M059J (cell line): ENCODE measurements at places on chromosomes 11 and 22.
A peak's percentile ranks its signal among the peaks of the same experiment; 100 is the strongest.

GRCh38 chr11:102882389-102883024 is 7.7 kb upstream of the MMP12 start:
- peak; percentile 58 for DNase-seq

GRCh38 chr11:63870351-63871140 is 31.6 kb downstream of the MARK2 start:
- no peak for DNase-seq

DNA sequence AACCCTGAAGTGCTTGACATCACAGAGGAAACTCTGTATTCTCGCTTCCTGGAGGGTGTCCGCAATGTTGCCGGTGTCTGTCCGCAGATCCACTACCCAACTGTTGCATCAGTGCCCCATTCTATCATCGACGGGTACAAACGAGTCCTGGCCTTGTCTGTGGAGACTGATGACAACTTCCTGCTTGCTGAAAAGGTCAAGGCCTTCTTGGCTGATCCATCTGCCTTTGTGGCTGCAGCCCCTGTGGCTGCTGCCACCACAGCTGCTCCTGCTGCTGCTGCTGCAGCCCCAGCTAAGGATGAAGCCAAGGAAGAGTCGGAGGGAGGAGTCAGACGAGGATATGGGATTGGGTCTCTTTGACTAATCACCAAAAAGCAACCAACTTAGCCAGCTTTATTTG is 42.9 kb upstream of the DAGLA start:
- DNase-seq: no peak

- DNase-seq: no peak
These were observed 757.2 kb downstream of the BRD1 start for GRCh38 chr22:49070501-49070900.

DNA sequence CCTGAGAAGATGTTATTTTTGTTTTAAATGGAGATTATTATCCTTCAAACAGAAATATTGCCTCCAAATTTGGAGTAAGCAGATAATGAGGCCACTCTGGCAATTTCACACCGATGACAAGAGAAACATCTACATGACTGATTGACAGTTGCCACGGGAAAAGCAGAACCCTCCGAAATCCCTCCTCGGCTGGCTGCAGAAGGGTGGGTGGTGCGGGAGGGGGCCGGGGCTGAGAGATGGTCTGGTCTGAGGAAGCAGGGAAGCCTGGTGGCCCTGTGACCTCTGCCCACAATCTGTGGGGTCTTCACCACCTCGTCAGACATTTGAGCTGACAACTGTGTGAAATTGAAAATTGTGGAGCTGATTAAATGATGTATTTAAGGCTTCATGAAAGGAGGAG is 503.2 kb downstream of the MN1 start:
- DNase-seq: no peak

DNA sequence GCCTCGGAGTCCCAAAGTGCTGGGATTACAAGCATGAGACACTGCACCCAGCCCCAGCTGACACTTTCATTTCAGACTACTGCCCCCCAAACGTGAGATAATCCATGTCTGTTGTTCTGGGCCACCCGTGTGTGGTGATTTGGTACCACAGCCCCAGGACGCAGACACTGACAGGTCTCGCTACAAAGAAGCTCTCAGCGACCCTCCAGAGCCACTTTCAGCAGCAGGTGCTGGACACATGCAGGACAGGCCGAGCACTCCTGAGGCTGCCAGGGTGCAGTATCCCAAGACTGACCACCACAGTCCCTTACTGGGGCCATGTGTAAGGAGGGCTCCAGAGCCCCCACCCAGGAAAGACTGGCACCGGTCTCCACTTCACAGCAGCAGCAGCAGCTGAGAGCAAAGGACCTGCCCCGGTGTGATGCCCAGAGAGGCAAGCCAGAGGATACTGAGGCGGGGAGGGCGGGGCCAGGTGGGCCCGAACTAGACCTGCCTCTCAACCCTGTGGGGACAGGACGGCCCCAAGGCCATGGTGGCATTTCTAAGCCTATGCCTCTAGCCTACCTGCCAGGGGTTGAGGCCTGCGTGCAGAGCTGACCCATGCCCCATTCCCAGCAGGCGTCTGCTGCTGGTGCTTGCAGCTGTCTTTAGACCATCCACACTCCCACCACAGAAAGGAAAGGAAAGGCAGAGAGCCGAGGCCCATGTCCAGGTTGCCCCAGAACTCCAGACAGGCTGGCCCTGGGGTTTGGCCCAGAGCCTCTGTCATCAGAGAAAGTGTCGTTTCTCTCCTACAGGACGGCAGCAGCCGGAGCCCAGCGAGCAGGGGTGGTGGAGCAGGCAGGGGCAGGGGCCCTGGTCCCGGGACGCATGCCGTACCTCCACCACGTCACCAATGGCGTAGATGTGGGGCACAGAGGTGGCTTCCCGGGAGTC is 28.0 kb upstream of the GNB1L start:
- no peak for DNase-seq

DNA sequence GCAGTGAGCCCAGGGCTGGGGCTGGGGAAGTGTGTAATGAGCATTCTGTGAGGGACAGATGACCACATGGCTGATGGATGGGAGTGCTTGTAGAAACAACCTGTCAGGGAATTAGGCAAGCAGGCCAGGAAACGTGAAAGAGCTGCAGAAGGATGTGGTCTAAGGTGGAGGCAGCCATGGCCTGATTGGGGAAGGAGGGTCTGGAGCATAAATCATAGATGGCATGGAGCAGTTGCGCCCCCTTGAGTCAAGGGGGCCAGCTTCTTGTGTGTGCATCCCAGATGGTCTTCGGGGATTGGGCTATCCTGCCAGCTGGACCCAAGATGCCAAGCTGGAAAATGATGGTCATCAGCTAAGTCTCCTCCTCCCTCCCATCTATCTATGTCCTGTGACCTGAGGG is 119.4 kb upstream of the CLPB start:
- no peak for DNase-seq

DNA sequence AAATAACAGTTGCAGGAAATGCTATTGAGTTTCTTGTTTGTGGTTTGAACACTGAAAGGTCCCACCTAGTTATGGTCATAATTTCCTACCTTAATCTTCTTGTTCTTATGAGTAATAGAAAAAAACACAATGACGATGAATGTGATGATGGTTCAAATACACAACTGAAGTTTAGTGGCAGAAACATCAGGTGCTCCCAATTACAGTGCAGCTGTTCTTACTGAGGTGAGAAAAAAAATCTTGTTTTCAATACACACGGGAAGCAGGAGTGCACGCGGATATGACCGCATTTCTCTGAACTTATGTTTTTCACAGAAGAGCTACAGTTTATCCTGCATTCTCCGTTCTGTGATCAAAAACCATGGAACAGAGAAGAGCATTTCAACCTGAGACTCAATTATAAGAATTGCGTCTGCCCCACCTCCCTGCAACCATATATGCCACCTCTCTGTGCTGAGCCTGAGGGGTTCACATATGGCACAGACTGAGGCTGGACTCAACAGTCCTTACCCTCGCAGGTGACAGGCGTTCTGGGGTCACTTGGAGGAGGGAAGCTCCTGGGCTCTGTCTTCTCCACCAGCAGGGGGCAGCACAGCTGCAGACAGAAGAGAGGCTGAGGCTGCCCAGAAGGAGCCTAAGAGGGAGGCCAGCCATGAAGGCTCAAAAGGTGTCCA is 99.7 kb upstream of the IGLL5 start:
- peak; percentile 13 for DNase-seq

GRCh38 chr11:112293614-112294013 is 33.0 kb upstream of the PLET1 start:
- no peak for DNase-seq

- no peak for DNase-seq
These were observed 685.3 kb downstream of the KCNA4 start for GRCh38 chr11:29331451-29332010.

DNA sequence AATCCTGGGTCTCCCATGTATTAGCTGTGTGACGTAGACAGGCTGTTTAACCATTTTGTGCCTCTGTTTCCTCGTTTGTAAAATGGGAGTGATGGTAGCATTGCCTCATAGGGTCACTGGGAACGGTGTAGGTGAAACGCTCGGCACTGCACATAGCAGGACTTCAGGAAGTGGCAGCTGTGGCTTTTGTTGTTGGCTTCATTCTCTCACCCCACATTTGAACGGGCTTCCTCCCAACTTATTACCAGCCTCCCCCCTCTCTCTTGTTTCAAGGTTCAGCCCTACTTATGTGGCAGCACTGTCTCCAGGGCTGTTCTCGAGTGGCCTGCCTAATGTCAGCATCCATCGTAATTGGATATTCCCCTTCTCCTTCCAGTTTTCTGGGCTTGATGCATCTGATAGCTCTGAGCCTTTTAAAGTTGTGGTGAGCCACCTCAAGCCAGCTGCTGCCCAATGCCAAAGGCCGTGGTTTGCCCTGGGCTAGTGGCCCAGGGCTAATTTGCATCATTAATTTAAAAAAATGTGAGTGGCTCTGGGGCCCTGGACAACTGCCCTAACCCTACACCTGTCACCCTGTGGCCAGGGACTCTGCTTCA is 217.8 kb upstream of the TBCEL start:
- DNase-seq: peak; percentile 51

- no peak for DNase-seq
These were observed 128.0 kb downstream of the MICAL2 start for GRCh38 chr11:12238420-12238819.

DNA sequence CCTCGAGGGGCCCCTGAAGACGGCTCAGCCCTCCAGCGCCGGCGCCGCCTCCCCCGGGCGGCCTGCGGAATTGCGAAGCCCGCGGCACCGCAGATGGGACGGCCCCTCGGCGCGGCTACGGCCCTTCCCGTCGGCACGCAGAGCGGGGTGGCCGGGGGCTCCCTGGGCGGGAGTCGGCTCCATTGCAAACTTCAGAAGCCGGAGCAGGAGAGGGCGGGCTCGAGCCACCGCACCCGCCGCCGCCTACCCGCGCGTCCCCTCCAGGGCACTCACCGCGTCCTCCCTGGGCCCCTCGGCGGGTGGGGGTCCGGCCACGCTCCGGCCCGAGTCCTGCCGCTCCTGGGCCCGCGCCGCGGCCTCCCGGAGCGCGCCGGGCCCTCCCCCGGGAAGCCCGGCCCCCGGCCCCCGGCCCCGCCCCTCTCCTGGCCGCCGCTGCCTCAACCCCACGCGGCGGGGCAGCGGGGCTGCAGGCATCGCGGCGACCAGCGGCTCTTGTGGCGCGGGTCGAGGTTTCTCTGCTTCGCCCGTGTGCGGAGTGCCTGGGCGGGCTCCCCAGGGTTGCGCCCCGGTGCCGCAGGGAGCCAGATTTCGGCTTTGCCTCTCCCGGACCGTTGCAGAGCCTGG is at the start of gene PACSIN3:
TSS of gene PACSIN3 (minus strand) at position 359 of the 624 bp plus-strand sequence. CDS start 3,707 bp downstream, outside the sequence.
- peak; percentile 42 for DNase-seq

- peak; percentile 93 for DNase-seq
These were observed 113.8 kb downstream of the RBFOX2 start for GRCh38 chr22:35914665-35915476.

- peak; percentile 17 for DNase-seq
These were observed 1.6 kb downstream of the ANKRD42 start for GRCh38 chr11:83195143-83195466.

DNA sequence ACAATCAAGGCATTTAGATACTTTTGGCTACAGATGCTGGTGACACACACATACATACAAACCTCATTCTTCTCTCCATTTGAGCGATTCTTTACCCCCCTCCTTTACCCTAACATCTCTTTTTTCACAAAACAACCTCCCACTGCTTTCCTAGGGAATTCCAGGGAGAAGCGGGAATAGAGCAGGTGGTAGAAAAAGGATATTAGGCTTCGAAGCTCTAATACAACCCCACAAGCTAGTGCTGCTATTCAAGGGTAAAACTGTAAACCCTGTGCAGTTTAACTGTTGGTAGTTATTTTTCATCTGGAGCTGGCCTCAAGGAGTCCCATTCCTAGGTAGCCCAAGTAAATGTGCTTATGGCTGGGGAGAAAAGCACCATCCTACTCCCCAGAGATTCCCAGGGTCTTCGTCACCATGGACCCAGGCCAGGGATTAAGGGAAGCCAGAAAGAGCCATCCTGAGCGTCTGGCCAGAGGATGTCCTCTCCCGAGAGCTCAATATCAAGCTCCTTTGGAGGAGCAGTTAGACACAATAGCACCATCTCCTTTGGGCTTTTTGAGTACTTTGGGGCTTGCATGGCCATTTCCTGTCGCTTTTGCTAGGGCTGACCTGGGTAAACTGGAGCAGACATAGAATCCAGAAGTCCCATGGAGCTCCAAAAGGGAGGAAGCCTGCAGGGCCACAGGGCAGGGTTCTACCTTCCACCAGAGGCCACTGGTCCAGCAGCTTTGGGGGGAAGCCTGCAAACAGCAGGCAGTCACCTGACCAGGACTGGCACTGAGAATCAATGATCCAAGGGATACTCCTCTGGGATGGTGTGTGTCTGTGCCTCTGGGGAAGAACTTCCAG is 3.1 kb downstream of the MAML2 start:
- peak; percentile 78 for DNase-seq

- no peak for DNase-seq
These were observed 5.9 kb downstream of the ARRB1 start for GRCh38 chr11:75345455-75346160.

DNA sequence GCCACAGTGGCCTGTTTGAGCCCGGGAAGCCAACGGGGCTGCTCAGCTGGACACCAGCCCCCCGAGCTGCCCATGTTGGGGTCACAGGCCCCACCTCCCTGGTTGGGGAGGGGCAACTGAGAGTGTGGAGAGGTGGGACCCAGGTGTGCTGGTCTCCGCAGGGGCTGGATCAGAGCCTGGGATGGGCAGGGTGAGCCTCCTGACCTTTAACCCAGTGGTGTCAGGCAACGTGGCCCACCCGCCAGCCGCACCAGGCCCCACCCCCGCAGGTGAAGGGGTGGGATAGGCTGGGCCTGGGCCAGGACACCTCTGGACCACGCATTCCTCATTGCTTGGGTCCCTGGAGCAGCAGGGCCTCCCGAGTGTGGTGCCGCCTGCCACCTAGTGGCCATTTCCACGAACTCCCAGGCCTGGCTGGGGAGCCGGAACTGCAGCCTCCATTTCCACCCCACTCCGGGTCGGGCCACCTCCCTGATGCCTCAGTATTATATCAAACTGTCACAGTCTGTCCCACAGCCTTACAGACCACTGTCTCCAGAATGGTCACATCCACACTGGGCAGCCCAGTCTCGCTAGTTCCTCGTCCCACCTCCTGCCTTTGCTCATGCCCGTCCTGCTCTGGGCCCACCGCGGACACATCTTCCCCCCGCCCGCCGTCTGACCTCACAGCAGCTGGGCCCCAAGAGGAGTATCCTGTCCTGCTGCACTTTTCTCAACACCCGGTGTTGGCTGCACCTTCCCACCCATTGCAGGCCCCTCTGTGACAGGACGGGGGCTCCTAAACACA is 13.3 kb upstream of the PPP6R3 start:
- DNase-seq: peak; percentile 61

GRCh38 chr11:127369356-127369755 is 368.8 kb upstream of the KIRREL3 start:
- no peak for DNase-seq

- DNase-seq: peak; percentile 50
These were observed 27.5 kb downstream of the CHEK2 start for GRCh38 chr22:28714043-28714628.

DNA sequence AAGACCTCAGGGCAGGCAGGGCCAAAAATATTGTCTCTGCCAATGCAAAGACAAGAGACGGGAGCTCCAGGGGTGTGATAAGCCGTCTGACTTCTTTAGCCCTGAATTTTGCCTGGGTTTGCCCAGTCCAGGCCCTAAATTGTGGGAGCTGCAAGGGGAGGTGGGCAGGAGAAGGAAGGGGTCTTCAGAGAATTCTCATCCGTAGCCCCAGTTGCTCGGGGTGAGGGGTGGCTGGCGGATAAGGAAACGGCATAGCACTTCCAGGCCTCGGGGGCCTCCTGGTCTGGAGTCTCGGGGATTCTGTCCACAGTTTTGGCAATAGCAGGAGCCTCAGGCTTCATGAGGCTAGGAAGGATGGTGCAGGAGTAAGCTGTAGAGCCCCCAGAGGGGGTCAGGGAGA is 7.4 kb downstream of the CD5 start:
- no peak for DNase-seq
